ENCODE measurements at places on chromosomes 2 and 18.
A peak's percentile ranks its signal among the peaks of the same experiment; 100 is the strongest.

GRCh38 chr2:127388423-127389164 lies 819 bp upstream of the MAP3K2 start:
- no peak for DNase-seq

GRCh38 chr2:108607706-108608301 lies 73.5 kb downstream of the LIMS1 start:
- DNase-seq: peak; percentile 47

DNA sequence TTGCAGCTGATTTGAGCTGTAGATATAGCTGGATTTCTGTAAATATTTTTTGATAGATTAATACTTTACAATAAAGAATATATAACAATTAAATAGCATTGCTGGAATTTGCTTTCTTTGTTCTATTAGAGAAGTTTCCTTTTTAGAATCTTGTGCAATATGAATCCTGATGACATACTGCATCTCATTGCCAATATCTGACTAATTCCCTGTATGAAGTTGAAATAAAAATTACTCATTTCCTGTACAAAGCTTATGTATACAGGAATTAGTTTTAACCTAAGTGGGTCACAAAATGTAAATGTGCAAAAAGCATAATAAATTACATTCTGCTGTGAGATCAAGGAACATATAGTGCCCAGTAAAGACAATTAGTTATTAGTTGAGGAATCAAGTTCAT lies 72.8 kb upstream of the TMEFF2 start:
- DNase-seq: peak; percentile 81

GRCh38 chr2:190069936-190070696 lies 7.6 kb upstream of the MSTN start:
- peak; percentile 73 for DNase-seq

DNA sequence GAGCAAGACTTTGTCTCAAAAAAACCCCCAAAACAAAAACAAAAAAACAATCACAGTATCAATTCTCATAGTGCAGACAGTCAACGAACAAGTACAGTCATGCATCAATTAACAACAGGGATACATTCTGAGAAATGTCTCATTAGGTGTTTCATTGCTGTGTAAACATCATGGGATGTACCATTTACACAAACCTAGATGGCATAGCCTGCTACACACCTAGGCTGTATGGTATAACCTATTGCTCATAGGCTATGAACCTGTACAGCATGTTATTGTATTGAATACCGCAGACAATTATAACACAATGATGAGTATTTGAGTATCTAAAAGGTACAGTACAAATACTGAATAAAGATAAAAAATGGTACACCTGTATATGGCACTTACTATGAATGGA lies 67.8 kb upstream of the LMAN1 start:
- DNase-seq: no peak

DNA sequence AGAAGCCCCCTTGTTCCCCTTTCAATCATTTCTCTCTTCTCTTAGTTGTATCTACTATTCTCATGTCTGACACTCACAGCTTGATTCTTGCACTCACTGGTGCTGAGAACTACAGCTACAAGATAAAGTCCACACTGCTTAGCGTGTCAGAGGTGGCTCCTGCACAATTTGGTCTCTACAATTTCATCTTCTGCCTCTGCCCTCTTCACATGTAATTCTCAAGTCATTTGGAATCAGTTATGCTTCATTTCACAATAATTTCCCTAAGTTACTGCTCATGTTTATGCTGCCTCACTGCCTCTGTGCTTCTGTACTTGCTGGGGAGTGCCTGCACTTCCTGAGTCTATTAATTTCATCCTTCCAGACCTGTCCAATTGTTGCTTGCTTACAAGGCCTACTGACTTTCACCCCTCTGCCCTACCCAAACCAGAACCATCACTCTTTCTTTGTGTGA lies 11.6 kb upstream of the NAB1 start:
- DNase-seq: peak; percentile 39

DNA sequence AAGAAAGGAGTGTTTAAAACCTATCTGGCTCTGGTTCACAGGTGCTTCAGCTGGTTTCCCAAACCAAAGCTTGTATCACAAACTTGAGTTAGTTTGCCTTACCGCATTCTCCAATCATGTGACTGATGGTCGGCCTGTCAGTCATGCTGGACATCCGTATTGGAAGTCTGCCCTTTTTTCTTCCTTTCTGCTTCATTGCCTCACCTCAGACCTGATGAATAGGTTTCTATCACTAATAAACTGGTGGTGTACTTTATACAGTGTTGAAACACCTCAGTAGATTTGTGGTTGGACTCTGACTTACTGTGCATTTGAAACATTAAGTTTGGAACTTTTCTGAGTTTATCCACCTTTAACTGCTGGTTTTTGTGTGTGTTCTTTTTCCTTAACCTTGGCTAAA lies 84.1 kb downstream of the R3HDM1 start:
- no peak for DNase-seq

Data from inflammatory macrophage (primary cell).